ENCODE measurements at places on chromosomes 2 and 18.

- DNase-seq = no peak
Observed at GRCh38 chr2:215622837-215623236, 187.0 kb upstream of the FN1 start.

DNA sequence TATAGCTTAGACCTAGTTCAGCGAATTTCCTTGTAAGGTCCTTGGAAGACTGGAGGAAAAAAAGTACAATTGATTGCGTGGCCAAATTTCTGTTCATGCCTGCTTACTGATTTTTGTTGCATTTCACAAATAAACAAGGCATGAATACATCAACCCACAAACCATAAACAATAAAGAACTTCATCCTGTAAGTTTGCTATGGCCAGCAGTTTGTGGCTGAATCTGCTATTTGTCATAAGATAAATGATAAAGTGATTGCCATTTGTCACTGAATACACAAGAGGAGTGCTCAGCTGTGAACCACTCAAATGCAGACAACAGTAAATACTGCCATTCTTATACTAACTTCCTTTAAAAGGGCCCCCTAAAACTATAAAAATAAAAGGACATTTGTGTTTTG, 259.5 kb downstream of the CCDC178 start:
- no peak for DNase-seq

DNA sequence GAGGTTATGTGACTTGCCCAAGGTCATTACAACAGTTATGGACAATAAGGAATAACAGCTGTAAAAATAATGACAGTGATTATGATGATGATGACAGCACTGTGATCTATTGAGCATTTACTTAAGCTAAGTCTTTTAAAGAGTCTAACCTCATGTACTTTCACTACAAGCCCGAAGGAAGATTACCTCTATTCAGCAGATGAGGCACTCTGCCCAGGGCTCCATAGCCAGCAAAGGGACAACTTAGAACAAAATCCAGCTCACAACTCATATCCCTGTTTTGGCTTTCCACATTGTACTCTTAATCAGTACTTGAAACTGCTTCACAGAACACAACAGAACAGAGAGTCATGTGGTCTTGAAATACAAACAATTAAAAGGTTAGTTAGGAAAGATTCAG, 290.2 kb downstream of the ZNF385B start:
- DNase-seq = no peak

DNA sequence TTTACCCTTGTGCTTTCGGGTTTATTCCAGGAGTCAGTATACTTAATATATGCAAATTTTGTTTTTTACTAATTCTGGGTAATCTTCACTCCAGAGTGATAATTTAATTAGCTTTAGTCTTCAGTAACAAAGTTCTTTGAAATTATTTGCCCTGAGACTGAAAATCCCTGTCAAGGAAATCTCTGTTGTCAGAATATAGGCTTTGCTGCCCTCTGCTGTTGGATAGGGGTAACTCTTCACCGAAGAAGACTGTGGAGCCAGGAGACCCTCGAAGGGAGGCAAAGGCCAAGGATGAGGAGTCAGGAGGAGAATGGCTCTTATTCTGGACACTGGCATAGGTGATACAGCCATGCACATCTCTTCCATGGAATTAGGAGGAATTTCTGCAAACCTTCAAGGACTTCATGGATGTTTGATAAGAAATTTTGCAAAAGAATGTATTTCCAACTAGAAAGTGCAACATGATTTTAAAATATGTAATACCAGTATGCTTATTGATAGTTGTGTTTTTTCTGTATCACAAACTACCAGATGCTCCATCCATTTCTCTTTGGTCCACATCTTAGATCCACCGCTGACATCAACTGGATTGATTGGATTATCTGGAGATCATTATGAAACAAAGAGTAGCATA, 182.3 kb downstream of the RDH14 start:
- no peak for DNase-seq

DNA sequence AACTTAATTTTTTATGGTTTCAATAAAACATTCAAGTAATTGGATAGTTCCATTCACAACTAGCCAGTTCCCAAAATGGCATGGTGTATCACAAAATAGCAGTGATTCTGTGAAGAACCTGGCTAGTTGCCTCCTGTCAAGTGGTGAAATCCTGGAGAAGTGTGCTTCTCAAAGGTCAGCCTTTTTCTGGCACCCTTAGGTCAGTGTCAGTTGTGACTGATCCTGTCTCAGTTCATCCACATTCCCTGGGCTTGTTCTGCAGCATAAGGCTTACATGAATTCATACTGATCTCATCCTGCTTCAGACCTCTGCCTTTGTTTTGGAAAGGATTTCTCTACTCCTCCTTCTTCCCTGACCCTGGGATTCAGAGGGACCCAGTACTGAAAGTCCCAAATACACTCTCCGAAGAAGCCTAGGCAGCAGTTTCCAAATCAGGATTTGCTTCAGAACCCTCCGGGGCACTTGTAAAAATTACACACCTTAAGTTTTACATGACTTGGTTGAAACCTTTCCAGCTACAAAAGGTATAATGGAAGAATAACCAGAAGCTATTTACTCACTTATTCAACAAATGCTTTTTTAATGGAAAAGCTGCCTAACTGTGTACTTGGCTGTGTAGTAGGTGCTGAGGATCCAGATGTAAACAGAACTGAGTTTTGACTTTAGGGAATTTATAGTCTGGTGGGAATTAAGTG, 11.0 kb downstream of the MAP3K20 start:
- no peak for DNase-seq

DNA sequence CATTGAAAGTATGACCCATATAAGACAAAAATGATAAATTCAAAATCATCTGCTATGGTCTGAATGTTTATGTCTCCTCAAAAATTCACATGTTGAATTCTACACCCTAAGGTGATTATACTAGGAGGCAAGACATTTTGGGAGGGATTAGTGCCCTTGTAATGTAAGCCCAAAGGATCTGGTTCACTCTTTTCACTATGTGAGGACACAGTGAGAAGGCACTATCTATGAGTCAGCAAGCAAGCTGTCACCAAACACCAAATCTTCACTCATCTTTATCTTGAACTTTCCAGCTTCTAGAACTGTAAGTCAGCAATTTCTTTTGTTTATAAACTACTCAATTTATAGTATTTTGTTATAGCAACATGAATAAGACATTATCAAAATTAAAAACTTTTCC, 284.7 kb upstream of the ZC3H15 start:
- DNase-seq = no peak

DNA sequence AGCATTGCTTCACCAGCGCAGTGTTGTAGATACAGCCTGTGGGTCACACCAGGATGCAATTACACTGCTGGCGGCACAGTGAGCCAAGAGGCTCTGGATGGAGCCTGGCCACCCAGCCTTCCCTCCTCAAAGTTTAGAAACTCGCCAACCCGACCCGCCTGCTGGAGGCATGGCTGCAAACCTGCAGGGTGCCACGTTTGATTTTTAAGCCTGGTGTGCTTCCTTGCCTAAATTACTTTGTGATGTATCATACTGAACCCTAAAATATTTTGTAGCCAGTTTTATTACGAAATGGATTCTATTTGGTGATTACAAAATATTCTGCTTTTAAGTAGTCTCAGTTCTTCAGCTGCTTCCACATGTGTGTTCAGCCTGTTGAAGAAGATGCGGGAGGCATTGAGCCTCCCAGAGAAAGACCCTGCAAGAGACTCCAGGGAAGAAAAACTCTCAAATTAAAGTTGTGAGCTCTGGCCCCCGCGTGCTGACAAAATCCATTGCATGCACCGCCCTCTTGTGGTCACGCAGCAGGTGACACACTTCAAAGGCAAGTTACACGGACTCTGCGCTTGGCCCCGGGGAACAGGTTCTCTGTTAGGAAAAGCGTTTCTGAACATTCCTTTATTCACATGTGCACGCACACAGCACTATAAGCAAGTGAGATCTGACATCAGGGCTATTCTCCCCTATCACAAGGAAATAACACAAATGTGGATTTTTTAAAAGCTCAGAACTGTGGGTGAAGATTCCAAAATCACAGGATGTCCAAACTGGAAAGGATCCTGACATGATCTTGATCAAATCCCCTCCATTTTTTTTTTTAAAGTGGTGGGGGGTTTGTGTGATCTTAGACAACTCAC, 63.0 kb upstream of the TWIST2 start:
- DNase-seq = peak; percentile 13

- no peak for DNase-seq
Observed at GRCh38 chr2:8553643-8554042, 128.2 kb upstream of the ID2 start.

All from activated naive CD4-positive, alpha-beta T cell (primary cell).